ENCODE measurements at places on chromosomes 6 and 20.

GRCh38 chr20:51958099-51959065 lies 156.1 kb upstream of the SALL4 start:
- DNase-seq, result peak; percentile 20

DNA sequence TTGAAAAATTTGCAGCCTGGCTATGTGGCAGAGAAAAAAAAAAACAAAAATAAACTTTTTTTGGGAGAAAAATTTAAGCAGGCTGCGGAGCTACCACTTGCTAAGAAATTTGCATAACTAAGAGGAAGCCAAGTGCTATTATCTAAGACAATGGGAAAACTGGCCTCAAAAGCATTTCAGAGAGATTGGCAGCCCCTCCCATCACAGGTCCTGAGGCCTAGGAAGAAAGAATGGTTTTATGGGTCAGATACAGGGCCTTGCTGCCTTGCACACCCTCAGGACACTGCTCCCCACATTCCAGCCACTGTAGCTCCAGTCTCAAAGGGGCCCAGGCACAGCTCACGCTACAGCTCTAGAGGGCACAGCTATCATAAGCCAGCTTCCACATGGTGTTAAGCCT lies 777.9 kb downstream of the TENT5A start:
- no peak for DNase-seq

DNA sequence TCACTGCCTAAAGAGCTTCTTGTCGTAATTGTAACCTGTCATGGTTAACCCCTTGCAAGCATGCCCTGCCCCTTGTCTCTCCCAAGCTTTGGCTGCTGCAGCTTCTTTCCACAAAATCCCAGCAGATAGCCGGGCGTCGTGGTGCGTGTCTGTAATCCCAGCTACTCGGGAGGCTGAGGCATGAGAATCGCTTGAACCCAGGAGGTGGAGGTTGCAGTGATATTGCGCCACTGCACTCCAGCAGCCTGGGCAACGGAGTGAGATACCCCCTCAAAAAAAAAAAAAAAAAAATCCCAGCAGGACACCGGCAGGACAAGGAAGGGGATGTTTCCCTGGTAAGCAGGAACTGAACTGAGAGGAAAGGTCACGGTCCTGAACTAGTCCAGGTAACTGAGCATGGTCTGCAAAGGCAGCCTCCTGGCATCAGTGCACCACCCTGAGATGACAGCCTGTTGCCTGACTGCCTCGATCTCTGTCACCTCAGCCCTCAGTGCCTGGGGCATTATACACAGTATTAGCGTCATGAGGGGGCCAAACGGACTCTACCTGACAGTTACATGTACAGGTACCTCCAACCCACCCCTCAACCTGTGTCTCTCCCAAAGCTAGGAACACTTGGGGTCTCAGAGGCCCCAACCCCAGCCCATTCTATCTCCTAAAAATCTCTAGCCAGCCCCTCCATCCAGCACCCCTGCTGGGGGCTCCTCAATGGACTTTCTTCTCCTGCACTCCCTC lies 1.8 kb downstream of the LZTS3 start:
- no peak for DNase-seq

GRCh38 chr6:1832844-1833787 lies 223.4 kb downstream of the FOXC1 start:
- peak; percentile 83 for DNase-seq

GRCh38 chr6:4316867-4317400 lies 181.6 kb upstream of the ECI2 start:
- peak; percentile 39 for DNase-seq

- DNase-seq, result no peak
These were observed 40.1 kb downstream of the DACT2 start for GRCh38 chr6:168279403-168279935.

- peak; percentile 64 for DNase-seq
These were observed 178.7 kb downstream of the TBXT start for GRCh38 chr6:165988757-165989456.

GRCh38 chr6:36545767-36546307 lies 1.4 kb downstream of the STK38 start:
- DNase-seq, result no peak

DNA sequence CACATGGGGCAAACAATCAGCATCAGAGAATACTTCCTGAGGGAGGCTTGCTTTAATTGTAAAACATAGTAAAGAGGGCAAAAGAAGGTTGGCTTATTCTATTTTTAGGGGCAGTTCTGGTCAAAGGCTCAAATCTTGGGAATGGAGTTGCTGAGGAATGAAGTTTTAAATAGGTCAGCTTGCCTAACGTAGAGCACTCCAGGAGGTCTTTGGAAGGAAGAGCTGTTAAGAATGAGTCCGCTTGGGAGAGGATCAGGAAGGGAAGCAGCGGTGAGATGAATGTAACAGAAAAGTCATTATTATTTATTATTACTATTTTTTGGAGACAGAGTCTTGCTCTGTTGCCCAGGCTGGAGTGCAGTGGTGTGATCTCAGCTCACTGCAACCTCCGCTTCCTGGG lies 108.7 kb downstream of the ZFAND3 start:
- no peak for DNase-seq

DNA sequence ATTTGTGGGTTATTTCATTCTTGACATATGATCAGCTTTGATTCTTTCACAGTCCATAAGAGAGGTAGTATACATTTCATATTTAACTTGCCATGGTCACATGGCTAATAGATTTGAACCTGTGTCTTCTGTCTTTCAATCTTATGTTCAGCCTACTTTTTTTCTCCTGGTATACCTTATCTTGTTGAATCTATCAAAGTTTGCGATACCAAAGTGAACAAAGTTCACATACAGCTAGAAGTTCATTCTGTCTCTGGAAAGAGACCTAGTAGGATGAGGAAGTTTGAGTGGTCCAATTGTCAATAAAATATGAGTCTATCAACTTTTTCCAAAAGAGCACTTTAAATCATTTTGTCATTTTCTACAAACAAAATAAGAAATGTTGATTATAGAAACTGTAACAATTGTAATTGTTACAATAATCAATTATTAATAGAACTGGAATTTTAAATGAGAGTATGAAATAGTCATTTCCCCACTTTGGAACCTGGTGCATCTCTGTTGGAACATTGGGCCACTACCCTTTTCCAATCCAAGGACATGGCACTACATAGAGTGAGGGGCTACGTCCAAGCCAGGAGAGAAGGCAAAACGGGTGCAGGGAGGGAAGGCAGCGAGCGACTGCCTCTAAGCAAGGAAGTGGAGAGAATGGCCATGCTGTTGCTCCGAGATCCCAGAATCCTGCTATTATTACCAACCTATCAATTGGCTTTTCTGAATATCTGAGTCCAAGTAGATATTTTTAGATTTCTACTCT lies 194.2 kb upstream of the FOXQ1 start:
- no peak for DNase-seq

GRCh38 chr6:44653091-44653490 lies 265.6 kb downstream of the CDC5L start:
- no peak for DNase-seq

- no peak for DNase-seq
These were observed 203.8 kb downstream of the ARID1B start for GRCh38 chr6:156980948-156981347.

- DNase-seq, result no peak
These were observed 86.7 kb upstream of the THBS2 start for GRCh38 chr6:169340395-169340794.

GRCh38 chr6:16947375-16948015 lies 154.4 kb upstream of the STMND1 start:
- peak; percentile 79 for DNase-seq

DNA sequence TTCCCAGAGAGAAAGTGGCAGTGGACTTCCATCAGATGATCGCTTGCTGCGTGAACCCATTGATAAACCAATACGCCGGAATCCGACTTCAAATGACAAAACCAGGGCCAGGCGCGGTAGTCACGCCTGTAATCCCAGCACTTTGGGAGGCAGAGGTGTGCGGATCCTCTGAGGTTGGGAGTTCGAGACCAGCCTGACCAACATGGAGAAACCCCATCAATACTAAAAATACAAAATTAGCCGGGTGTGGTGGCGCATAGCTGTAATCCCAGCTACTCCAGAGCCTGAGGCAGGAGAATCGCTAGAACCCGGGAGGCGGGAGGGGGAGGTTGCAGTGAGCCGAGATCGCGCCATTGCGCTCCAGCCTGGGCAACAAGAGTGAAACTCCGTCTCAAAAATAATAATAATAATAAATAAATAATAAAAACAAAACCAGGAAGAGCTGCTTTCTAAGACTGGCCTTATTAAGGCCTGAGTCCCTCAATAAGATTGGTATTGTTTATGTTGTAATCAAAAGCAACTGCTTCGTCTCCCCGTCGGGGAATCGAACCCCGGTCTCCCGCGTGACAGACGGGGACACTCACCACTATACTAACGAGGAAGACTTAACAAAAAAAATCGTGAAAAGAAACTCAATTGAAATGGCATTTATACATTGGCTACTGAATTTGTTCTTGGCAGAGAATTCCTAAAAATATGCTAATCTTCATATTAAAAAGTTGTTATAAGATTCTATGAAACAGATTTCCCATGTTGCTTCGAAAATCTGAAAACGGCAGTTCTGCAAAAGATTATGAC lies 110.2 kb upstream of the ZNF184 start:
- peak; percentile 80 for DNase-seq

DNA sequence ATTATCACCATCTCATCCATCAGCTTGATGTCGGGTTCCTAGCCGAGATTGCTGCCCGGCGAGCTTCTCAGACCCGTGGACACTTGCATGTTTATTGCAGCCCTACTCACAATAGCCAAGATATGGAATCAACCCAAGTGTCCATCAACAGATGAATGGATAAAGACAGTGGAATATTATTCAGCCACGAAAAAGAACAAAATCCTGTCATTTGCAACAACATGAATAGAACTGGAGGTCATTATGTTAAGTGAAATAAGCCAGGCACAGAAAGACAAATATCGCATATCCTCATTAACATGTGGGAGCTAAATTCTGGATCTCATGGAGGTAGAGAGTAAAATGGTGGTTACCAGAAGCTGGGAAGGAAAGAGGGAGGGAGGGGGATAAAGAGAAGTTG lies 49.1 kb upstream of the SLC2A12 start:
- no peak for DNase-seq

GRCh38 chr20:7843613-7844012 lies 96.6 kb downstream of the HAO1 start:
- no peak for DNase-seq

DNA sequence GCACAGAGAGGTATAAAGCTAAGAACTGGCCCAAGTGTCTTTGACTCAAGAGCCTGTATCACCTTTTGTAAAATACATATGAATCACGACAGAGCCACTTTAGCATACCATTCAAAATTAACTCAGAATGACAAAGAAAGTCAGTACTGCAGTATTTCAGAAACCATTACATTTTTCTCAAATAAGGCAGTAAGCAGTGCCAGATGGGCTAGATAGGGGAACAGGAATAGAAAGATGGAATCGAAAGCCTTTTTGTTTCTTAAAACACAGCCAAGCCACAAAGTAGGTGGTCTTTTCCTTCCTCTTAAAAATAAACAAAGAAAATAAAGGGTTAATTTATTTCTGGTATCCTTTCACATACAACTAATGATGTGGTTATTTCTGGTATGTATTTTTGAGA lies 10.3 kb downstream of the CLDN20 start:
- DNase-seq, result no peak

GRCh38 chr6:133631421-133631820 lies 257.5 kb upstream of the TCF21 start:
- DNase-seq, result no peak

DNA sequence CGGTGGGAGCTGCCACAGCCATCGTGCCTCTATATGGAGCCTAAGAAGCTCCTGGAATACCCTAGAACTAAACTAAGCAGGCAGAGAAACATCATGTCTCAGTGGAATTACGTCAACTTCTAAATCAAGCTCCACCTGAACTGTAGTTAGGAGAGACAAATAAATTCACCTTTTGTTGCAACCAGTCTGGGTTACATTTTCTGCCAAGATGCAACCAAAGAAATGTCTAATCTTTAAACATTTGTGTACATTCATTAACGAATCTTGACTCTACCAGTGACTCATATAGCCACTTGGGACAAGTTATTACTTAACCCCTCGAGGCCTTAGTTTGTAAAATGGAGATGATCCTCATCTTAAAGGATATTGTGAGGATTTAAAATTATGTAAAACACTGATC lies 8.9 kb downstream of the PTPRK start:
- no peak for DNase-seq

DNA sequence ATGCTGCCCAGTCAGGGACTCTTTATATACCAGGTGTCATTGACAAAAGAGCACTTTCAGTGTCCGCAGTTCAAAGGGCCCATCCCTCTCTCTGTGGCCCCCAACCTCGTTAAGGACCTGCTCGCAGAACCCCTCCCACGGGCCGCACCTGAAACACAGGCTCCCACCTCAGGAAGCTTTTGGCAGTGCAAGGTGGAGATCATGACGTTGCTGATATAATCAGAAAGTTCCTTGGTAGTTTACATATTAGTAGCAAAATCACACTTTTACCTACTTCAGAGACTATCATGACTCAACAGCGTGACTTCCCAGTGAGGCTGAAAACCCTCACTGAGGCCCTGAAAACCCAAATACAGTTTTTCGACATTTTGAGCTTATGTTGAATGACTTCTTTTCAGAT lies 4.1 kb downstream of the TTLL2 start:
- no peak for DNase-seq

- no peak for DNase-seq
These were observed 517.6 kb downstream of the CD83 start for GRCh38 chr6:14635195-14635594.

GRCh38 chr20:53547664-53548239 lies 45.9 kb downstream of the ZNF217 start:
- DNase-seq, result peak; percentile 91

GRCh38 chr6:124885171-124885570 lies 77.1 kb upstream of the RNF217 start:
- DNase-seq, result no peak

DNA sequence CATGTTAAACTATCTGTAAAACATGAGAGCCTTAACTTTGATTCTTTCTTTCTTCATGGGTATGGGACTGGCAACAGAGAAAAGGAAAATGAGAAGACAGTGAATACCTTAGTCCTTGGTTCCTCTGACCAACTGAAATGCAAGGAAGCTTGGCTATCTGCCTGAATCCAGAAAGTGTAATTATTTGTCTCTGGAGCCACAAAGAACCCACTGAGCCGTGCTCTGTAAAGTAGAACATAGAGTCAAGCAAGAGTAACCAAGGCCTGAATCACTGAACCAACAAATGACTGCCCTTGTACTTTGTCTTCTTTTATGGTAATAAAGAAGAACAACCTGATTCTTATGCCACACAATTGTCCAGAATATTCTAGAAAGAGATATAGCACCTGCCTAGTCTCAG lies 27.6 kb downstream of the PKHD1 start:
- no peak for DNase-seq

- peak; percentile 40 for DNase-seq
These were observed 2.5 kb upstream of the TNFRSF6B start for GRCh38 chr20:63693733-63694583.

GRCh38 chr20:49989234-49990065 lies 6.7 kb downstream of the SNAI1 start:
- peak; percentile 69 for DNase-seq

DNA sequence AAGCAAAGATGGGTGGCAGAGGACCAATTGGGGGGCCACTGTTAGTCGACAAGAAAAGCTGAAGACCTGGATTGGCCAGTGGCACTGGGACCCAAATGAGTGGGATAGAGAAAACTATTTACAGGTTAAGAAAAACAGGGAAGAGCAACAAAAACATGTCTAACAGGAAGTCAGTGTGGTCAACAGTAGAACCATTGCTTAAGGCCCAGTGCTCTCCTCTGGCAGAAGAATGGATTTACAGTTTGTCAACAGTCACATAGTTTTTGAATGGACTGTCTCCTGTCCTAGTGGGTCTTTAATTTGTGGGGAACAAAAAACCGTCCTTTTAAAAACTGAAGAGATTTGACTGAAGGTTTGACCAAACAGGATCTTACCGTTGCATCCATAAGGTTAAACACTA lies 12.1 kb upstream of the WTAP start:
- DNase-seq, result no peak

Measured in eye (tissue), 1 donor.